Bronchial epithelial cell (primary cell): ENCODE measurements at places on chromosomes 7 and 10.

DNA sequence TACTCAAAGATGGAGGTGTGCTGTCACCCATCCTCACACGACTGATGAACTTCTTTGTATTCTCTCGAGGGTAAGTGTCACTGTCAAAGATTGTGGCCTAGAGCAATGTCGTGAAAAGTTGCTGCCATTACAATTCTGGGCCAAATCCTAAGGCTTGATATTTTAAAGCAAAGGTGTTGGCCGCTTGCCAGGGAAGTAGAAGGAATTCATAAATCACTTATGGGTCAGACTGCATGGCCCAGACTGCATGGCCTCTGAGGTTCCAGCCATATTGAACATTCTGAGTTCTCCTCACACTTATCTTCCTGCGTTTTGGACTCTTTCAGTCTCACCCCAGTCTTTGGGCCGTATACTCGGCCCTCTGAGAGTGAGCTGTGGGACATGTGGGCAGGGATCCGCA, 8.6 kb downstream of the MEST start:
- no peak for DNase-seq

- DNase-seq = no peak
Measured at GRCh38 chr10:31642281-31642680, 286.4 kb downstream of the ARHGAP12 start.

- DNase-seq = no peak
Measured at GRCh38 chr10:69956741-69957230, 95.9 kb upstream of the MACROH2A2 start.

DNA sequence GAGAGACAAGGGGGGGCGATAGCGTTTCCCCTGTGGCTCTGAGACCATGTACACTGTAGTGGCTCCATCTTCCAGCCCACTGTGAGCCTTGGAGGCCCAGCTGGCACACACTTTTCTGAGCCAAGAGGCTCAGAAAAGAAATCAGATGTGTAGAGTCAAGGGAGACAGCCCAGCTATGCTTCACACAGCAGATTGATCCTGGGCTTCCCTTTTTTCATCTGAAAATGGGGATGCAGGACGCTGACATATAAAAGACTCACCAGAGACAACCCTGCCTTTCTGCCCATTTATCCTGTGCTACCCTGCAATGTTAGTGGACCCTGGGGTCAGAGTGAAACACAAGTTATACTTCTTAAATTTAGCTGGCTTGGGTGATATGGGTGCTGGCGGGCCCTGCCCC, 14.3 kb downstream of the TMEM273 start:
- DNase-seq = no peak

GRCh38 chr10:131016556-131016955, 295.0 kb downstream of the TCERG1L start:
- DNase-seq = no peak

GRCh38 chr10:15353471-15354017, 17.5 kb downstream of the FAM171A1 start:
- DNase-seq = no peak

GRCh38 chr10:19788075-19788686, 28.1 kb upstream of the PLXDC2 start:
- DNase-seq = peak; percentile 64

GRCh38 chr7:68821846-68822245, 776.4 kb upstream of the AUTS2 start:
- DNase-seq = no peak

DNA sequence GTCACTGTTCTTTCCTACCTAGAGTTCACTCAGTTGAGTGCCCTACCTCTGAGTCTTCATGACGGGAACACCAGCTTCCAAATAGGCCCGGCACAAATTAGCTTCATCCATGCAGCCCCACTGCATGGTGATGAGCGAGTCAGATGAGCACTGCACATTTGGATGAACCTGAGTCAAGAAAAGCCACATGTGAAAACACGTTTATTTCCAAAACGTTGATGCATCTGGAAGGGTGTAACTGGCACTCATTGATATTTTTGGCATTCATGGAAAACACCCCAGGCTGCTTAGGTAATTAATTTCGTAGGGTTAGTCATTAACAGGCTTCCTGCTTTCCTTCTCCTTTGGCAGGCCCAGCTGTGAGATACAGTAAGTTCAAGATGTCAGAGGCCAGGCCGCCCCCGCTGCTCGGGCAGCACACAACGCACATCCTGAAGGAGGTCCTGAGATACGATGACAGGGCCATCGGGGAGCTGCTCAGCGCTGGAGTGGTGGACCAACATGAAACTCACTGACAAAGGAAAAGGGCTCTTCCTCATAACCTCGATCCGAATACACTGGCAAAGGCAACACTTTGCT, 725.2 kb downstream of the SUGCT start:
- DNase-seq = peak; percentile 81

DNA sequence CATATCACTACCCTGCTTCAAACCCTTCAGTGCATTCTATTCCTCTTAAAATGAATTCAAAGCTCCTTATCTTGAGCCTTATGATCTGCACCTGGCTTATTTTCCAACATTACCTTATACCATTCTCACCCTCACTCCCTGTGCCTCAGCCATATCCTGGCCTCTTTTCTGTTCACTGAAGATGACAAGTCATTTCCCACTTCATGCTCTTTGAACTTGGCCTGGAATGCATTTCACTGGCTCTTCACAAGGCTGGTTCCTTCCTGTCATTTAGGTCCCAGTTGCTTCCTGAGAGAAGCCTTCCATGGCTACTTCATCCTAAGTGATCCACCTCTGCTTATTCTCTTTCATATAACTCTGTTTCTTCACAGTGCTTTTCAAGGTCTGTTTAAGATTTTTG, 3.2 kb upstream of the LIPF start:
- no peak for DNase-seq

- no peak for DNase-seq
Measured at GRCh38 chr7:151057506-151057988, at the start of gene CDK5. TSS of gene CDK5 (minus strand) at chr7:151057897. CDS start at chr7:151057848, 49 bp downstream.

DNA sequence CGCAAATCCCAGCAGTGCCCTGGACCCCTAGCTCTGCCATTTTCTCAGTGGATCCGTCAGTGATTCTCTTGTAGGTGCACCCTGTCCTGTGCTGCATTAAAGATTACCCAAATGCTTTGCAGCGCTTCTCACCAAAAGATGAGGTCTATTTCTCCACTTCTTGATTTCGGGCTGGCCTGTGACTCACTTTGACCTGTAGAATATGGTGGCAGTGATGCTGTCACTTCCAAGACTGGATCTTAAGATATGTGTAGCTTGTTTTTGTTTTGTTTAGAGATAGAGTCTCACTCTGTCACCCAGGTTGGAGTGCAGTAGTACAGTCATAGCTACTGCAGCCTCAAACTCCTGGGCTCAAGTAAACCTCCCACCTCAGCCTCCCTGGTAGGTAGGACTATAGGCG, 37.0 kb upstream of the ZMIZ1 start:
- DNase-seq = no peak

DNA sequence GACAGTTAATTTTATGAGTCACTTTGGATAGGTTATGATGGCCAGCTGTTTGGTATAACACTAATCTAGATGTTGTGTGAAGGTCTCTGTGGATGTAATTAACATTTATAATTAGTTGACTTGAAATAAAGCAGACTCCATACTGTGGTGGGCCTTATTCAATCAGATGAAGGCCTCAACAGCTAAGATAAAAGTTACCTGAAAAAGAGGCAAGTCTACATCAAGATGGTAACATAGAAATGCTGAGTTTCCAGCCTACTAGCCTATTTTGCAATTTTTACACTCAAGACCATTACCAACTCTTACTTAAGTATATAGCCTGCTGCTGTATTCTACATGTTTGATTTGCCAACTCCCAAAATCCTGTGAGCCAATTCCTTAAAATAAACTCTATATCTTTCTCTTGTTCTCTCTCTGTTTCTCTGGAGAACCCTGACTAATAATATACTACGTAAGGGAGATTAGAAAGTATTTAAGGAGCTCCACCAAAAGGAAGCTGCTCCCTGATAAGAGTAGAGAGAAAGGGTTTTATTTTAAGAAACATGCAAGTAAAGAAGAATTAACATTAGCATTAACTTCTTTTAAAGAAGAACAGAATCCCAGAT, 42.7 kb downstream of the ZNF438 start:
- DNase-seq = no peak

- DNase-seq = peak; percentile 97
Measured at GRCh38 chr7:133853706-133854276, 273.3 kb upstream of the LRGUK start.

DNA sequence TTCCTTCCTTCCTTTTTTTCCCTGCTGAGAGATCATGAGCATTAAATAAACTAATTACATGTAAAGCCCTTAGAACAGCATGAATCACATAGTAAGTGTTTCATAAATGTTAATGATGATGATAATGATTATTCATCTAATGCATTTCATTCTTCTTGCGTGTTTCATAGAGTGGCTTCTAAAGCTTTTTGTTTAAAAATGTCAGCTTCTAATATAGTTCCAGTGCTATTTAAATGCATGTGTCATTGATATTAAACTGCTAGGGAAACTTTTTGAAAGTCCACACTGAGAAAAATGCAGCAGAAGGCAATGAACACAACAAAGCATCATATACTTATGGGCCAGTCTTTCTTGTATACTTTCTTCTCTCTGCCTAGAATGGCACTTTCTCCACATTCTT, 894.8 kb downstream of the REEP3 start:
- DNase-seq = no peak

DNA sequence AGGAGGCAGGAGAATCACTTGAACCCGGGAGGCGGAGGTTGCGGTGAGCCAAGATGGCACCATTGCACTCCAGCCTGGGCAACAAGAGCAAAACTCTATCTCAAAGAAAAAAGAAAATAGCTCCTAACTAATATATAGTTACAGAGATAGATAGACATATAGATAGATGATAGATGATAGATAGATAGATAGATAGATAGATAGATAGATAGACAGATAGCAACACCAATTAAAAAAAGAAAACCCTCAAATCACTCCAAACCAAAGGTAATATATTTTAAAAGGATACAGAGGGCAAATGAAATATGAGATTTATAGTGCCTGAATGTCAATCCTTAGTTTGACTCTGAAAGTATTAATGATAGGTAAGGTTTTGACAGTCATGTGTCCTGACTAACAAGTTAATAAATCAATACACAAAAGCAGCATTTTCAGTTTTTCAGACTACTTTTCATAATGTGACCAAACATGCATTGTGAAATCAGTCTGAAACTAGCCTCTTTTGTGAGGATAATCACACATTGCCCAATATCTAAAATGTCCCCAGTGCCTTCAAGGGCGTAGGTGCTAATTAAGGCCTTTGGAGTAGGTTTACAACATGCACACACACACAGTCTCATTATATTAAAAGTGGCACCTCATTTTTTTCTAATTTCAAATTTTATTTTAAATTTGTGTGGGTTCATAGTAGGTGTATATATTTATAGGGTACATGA, 61.2 kb downstream of the BPGM start:
- DNase-seq = no peak

DNA sequence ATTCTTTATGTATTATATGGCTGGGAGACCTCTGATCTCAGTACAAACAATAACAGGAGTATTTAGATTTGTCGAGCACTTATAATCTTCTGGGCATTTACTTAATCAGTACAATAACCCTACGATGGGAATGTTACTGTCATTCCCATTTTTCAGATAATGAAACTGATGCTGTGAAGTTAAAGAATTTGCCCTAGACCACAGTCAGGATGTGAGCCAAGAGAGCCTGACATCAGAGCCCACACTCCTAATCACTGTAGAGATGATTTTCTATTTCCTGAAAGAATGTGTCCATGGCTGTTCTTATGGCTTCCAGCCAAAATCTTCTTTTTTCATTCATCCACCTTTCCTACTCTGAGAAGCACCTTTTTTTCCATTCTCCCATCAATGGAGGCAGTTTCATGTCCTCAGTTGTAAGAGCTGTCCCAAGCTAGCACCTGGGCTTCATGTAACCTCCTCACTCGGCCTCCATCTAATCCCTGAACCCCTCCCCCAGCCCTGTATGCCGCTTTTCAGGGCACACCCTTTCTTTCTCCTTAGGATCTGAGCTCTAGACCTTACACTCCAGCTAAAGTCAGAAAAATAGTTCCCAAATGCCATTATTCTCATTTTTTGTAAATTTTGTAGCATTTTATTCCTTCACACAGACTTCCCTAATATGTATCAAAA, 12.2 kb upstream of the CAV1 start:
- DNase-seq = no peak

DNA sequence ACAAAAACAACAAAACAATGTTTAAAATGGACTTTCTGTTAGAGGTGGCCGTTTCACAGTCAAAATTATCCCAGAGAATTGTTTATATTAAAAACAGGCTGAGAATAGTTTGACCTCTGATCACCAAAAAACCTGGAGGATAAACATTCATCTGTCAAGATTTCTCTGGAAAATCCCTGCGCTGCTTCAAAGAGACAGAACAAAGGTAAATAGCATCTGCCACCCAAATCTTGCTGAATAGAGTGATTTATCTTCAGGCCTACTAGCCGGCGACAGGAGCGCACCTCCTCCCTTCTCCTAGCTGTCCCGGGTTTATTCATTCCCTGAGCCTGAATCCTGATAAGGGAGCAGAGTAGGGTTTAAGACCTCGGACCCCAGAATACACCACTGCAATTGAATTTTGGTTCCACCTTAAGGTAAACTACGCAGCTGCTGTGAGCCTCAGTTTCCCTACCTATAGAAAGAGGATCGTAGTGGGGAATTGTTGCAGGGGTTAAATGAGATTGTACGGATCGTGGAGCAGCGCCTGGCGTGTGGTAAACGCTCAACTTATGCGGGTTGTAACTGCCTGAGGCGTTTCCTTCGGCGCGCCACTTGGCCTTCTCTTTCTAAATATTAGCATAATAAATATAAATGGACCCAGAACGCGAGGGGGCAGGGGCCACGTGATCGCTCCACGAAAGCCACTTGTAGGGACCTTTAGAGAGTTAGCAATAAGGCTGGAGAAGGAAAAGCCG, 498 bp upstream of the ST7 start:
- DNase-seq = no peak

DNA sequence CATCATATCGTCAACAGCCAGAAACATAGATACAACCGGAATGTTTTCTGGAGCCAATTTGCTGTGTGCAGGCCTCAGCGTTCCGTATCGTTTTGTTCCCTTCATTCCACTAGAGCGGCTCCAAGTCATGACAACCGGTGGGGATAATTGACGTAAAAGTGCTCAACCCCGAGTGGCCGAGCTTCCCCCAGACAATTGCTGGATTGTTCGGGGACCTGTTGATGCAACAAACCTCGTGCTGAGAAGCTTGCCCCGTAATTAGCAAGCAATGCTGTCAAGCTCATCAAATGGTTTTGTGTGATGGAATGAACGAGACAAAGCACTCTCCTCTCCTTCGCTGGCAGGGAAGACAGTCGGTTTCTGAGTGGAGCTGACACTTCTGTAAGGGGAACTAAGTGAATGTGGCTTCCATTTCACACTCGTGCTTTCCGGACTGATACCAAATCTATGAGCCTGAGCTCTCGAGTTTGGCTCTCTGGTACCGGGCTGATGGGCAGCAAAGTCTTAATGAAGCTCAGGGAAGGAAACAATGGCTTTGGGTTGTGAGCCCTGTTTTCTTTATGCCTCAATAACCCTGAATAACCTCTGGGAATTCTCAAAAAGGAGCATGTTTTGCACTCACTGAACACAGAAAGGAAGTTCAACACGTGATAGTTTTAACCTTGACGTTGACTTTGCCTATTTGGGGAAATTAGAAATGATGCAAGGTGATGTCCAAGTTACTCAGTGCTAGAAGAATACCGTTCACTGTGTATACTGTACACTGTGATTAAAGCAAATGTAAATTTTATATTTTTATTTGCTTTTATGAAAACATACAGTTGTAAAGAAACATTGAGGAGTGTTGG, 220.5 kb downstream of the BAMBI start:
- no peak for DNase-seq
